ENCODE measurements at places on chromosomes 5 and 9. TPM values are rescaled to one million over a fixed set of nuclear protein-coding genes. Genes with fewer than 3 reads are reported as not detected.

Gene IFNA21
- not detected for total RNA-seq

Gene N4BP3
- 0.70 TPM for total RNA-seq

DNA sequence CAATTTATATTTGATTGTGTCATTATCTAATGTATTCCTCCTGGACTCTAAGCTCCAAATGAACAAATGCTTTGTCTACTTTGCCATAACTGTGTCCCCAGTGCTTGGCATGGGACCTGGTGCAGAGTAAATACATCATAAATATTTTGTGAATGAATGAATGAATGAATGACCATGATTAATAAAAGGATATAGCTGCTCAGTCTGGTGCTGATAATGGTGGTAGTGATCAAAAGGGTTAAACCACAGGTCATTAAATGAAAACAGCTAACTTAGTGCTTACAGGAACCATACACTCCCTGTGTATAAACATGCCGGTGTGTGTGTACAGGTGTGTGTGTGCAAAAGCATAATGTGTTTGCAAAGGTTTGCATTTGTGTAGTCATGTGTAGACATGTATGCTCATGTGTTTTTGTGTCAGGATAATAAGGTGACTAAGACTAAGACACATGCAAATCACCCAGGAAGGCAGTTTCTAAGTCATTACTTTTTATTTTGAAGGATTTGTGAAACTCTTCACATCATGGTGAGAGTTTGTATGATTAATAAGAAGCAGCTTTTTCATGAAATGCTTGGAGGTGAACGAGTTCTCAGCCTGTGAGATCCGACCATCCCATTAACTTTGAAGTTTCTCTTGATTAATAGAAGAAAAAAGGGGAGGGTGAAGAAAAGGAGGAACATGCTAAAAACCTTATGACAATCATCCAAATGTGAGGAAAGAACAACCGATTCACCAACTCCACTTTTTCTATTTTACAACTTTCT lies 24.6 kb downstream of the SPARC start:
- DNase-seq: no peak

GRCh38 chr9:115461280-115461679 lies 343.3 kb upstream of the TNC start:
- DNase-seq: no peak

DNA sequence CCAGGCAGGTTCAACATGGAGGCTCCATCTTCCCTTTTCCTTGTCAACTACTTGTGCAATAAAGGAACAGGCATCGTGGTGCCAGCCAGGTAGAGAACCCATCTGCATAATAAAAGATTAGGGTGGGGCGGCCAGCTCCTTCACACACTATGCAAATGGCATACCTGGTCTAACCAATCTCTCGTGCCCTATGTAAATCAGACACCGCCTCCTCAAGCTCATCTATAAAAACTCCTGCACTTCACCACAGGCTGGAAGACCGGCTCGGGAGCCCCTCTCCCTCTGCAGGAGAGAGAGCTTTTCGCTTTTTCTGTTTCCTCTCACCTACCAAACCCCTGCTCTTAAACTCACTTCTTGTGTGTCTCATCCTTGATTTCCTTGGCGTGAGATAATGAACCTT lies 244.3 kb upstream of the PUM3 start:
- no peak for DNase-seq

GRCh38 chr5:14251733-14252132 lies 108.6 kb downstream of the TRIO start:
- DNase-seq: no peak

- DNase-seq: no peak
These were observed 208.1 kb upstream of the S1PR3 start for GRCh38 chr9:88782931-88783710.
